KG1 (cell line): ENCODE measurements at places on chromosomes 1 and 21.

DNA sequence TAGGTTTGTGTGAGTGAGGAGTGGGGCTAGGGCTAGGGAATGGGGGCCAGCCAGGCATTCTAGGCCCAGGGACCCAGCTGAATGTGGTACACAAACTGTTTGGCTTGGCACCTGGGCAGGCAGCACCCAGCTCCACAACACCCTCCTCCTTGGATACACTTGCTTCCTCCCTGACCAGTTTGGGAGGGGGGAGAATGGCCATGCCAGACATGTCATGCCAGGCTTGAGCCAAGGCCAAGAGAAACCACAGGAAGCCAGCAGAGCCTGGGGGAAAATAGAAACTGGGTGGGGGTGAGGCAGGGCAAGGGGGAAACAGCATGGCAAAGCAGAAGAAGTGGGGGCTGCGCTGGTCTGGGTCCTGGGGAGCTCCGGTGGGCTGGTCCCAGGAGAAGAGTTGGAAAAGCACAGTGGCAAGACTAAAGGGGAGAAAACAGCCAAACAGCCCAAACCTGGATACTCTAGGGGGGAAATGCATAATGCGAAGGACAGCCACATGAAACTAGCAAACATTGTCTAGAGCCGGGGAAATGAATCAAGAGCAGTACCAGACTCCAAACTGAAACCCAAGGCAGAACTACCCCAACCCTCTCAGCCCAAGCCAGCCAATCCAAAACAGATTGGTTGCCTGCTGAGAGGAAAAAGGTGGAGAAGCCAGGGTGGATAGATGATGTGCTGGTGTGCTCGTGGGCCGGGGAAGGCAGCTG lies 47.9 kb downstream of the LGR6 start:
- DNase-seq: no peak

- DNase-seq: no peak
These were observed 28.8 kb downstream of the GORAB start for GRCh38 chr1:170560681-170561285.

DNA sequence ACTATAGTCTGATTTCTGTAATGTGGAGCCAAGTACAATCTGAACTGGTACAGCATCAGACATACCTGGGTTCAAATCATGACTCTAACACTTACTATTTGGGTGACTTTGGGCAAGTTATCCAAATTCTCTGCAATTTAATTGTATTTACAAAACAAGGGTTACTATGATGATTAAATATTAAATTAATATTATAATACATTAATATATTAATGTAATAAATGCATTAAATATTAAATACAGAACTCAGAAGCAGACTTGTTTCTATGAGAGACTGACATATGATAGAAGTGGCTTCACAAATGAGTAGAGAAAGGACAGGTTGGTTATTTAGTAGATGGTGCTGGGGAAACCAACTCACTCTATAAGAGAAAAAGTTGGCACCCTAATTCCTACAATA lies 27.3 kb upstream of the OTUD3 start:
- DNase-seq: no peak

- DNase-seq: no peak
These were observed 34.7 kb upstream of the L1TD1 start for GRCh38 chr1:62159940-62160348.

GRCh38 chr1:236058141-236058934 lies 6.6 kb downstream of the NID1 start:
- no peak for DNase-seq

DNA sequence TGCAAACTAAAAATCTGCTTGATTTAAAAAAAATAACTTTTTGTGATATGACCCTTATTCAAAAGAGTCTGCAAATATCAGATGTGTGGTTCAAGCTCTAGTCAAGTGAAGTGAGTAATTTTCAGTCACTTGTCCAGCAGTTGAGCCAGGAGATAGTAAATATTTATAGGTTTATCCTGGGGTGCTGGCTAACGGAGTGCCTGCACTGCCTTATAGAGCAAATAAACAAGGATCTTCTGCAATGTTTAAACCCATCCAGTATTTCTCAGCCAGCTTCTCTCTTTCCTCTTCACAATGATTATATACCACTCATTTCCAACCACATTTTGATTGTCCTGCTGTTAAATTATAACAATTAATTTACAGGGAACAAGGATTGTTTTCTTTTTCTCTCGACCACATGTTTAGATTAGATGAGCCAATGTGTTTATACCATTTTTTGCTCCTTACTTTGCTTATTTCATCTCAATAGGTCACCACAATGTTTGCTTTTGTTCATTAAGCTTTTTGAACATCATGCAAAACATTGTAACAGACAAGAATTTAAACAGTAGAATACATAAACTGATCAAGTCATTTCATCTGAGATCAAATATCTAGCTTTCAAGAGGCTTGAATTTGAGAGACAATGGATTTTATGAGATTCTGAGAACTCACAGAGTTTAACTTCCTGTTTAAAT lies 60.3 kb upstream of the GREM2 start:
- no peak for DNase-seq

GRCh38 chr1:76725864-76726619 lies 141.2 kb upstream of the ST6GALNAC5 start:
- DNase-seq: no peak

DNA sequence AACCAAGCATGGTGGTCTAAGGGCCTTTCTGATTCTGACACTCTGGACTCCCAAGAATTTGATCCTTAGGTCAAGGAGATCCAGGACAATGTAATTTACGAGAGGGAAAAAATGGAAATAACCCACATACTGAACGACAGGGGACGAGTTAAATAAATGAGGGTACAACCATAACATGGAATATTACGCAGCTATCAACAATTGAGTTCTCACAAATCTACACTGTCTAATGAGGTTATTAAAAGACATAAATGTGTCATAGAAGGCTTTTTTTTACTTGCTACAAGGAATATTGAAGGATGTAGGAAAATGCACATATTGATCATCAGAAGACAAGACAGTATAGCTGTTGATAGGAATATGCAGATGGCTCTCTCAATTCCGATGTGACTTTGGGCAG lies 23.8 kb downstream of the SDC3 start:
- no peak for DNase-seq

DNA sequence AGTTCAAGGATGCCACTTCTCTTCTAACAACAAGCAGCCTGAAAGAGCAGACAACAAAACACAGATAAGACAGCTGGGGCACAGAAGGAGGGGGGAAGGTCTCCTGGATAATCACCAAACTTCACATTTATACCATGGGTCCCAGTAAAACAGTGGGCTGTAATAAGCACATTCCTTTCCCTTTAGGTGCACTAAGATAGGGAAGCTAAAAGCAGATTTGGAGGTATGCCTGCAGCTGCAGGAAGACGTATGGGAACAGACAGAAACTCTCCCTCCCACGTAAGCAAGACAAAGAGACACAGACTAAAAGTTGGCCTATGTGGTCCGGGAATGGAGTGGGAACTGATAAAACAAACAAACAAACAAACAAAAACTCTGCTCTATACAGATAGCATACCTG lies 612.1 kb downstream of the MRPL39 start:
- DNase-seq: no peak

GRCh38 chr21:43345746-43346409 lies 81.1 kb downstream of the SIK1 start:
- no peak for DNase-seq

- no peak for DNase-seq
These were observed 57.9 kb upstream of the ADARB1 start for GRCh38 chr21:45016406-45017038.

DNA sequence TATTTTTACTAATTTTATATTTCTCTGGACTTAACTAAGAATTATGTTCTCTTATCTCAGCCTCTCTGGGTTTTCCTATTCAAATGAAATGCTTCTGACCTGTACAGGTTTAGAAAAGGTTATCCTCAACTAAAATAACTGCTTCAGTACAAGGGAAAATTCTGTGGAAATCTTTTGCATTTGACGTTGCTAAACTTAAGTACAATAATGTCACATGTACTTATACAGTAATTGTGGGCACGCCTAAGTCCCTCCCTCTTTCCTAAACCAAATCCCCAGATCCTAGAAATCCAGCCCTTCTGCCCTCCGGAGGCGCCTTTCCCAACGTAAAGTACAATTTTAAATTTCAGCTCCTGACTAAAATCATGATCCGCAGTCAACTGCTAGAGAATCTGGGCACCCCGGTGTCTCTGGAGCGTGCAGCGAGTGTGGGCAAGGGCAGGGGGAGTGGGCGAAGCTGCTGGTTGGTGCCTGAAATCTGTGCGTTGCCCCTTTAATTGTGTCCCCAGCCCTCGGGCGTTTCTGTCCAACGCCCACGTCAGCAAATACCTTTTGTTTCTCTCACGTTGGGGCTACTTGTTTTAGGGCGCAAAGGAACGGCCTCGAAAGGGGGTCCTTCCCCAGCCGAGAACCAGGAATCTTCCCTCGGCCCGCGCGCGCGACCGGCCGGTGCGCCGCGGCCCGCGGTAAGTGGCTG lies at the start of gene ZBTB8A:
Gene ZBTB8A (plus strand): TSS at position 541 of the 697 bp plus-strand sequence. CDS start 53,505 bp downstream, outside the sequence.
- DNase-seq: peak; percentile 25

DNA sequence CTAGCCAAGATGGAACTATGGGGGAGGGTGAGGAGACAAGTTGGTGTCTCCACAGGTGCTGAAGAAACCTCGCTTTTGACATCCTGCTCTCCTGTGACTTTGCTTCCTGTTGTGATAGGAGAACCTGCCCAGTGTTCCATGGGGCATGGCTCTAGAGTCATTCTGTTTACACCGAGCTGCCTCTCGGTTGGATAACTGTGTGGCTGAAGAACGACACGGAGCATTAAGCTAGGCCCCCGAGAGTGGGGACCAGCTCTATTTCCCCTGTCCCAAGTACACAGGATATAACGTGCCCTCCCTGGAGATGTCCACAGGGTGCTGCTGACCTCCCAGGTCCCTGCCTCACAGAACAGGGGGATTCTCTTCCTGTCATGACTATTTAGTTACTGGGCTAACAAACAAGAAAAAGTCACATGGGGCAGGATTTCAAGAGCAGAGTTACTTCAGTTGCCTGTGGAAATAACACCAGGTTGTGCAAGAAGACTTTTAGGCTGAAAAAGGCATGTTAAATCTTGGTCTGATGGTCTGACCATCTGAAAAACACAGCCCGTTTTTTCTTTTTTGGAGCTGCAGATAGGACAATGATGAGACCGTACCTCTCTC lies 29.4 kb upstream of the PPP2R5A start:
- no peak for DNase-seq

GRCh38 chr1:183125279-183125999 lies 60.6 kb upstream of the LAMC2 start:
- DNase-seq: no peak

DNA sequence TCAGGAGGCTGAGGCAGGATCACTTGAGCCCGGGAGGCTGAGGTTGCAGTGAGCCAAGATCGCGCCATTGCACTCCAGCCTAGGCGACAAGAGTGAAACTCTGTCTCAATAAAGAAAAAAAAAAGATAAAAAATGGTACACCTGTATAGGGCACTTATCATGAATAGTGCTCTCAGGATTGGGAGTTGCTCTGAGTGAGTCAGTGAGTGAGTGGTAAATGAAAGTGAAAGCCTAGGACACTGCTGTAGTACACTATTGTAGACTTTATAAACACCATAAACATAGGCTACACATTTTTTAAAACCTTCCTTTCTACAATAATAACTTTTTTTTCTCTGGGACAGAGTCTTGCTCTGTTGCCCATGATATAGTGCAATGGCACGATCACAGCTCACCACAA lies 16.8 kb downstream of the PHTF1 start:
- no peak for DNase-seq

GRCh38 chr21:16186742-16187141 lies 457.0 kb downstream of the USP25 start:
- no peak for DNase-seq

DNA sequence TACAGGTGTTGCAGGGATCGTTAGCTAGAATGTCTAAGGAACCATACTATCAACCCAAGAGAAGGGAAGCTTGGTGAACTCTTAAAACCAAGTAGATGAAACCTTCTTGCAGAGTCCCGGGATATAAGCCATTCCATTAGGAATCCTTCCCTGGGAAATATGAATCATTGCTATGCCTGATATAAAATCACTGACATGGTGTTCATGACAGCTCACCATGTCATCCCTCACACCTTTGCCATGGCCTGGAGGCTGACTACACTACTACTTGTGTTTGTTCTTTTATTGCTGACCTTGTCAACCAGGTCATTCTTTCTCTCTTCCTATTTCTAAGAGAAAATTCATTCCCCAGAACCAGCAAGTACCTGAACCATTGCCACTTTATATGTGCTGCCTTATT lies 12.1 kb downstream of the ST6GALNAC3 start:
- DNase-seq: no peak
